ENCODE measurements at places on chromosomes 7 and 10.

GRCh38 chr7:151451626-151452571 is 12.0 kb upstream of the CRYGN start:
- no peak for DNase-seq

DNA sequence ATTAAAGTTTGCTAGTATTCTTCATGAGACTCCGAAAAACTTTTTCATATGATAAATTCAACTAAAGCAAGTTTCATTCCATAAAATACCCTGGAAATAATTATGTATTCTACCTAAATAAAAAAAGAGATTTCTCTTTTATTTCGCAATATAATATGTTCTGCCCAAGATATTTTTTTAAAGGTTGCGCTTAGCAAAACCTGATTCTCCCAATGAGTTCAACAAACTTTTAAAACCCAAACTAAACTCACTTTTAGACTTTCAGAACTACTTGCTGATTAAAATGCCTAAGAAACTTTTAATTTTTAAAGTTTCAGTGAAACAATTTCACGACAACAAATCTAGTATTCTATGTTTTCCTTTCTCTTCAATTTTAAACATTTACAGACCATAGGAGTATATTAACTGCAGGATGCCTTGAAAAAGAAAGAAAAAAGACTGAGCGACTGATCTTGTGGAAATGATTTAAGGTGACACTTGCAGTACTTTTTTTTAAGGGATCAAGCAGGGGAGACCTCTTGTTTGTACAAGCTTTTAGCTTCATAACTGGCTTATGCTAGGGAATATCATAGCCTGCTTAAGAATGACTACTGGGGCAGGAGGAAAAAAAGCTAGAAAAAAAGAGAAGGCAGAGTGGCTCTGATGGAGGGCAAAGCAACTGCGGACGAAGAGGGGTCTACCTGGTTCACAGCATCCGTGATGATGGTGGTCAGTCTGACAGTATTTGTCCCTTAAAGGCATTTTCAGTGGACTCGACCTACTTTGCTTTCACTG is 1.5 kb downstream of the ZNF800 start:
- no peak for DNase-seq

DNA sequence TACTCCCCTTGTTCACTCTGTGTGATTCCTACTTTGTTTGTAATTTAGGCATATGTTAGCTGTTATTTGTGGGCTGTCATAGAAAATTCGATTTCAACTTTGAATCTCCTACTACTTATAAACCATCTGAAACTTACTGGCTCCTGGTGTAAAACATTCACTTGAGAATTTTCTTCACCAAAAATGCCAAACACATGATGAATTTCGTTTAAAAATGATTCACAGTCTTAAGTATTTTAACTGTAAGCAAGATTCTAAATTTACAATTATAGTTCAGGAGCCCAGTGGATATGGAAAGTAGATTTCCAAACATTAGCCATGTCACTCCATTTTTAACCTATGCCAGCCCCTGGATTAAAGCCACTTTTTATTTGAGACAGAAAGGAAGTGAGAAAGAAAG is 3.1 kb downstream of the CPED1 start:
- no peak for DNase-seq

DNA sequence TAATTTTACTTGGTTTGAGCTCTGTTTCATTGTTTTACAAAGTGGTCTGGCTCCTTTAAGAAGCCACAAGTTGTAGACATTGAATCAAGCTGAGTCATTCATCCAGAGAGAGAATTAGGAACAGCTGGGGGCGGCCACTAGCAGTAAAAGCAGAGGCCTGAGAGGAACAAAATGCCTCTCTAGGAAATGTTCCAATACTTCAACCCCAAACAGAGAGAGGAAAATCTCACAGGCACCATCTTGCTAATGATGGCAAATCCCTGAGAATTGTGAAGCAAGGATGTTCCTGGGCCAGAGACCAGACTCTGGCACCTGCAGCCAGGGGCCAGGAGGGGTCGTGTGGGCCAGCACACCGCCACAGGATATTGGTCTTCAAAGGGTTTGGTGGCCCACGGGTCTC is 26.5 kb upstream of the TRIL start:
- no peak for DNase-seq

DNA sequence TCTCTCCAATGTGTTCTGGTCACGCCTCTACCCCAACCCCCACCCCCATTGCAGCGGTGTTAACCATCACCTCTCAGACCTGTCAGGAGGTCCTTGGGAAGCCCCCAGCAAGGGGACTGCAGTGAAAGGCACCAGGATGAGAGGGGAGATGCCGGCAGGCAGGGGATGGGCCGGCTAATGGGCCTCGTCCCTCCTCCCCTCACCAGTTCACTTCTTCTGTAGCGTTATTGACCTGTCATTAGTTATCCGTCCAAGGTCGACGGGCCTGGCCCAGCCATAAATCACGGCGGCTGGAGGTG is 18.8 kb downstream of the POLL start:
- DNase-seq = no peak

Data from CD4-positive, alpha-beta T cell treated with Interleukin-12 subunit alpha and Interleukin-12 subunit beta, for 1 hour (primary cell).